Activated CD8-positive, alpha-beta memory T cell treated with anti-CD3 and anti-CD28 coated beads, Interleukin-2, amount 50 U/mL, for 48 hours (primary cell): ENCODE measurements at places on chromosomes 1 and 21.

DNA sequence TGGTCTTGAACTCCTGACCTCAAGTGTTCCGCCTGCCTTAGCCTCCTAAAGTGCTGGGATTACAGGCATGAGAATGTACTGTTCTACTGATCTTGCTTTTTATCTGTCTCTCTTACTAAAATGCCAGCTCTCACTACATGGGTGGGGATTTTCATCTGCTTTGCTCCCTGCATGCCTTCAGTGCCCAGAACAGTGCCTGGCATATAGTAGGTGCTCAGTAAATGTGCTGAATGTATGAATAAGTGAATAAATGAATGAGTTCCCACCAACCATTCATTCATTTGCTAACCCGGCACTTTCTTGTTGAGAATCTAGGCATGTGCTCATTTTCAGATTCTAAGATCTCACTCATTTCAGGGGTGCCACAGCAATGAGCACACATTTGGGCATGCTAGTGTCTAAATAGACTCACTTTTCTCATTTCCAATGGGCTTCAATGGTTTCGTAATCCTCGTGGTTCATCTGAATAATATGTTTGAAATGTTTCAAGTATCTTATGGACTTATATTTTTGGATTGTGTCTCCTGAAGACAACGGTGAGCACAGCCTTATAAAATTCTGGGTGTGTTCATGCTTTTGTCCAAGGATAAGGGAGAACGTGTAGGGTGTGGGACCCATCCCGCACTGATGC lies 7.6 kb downstream of the DHRS3 start:
- no peak for DNase-seq

DNA sequence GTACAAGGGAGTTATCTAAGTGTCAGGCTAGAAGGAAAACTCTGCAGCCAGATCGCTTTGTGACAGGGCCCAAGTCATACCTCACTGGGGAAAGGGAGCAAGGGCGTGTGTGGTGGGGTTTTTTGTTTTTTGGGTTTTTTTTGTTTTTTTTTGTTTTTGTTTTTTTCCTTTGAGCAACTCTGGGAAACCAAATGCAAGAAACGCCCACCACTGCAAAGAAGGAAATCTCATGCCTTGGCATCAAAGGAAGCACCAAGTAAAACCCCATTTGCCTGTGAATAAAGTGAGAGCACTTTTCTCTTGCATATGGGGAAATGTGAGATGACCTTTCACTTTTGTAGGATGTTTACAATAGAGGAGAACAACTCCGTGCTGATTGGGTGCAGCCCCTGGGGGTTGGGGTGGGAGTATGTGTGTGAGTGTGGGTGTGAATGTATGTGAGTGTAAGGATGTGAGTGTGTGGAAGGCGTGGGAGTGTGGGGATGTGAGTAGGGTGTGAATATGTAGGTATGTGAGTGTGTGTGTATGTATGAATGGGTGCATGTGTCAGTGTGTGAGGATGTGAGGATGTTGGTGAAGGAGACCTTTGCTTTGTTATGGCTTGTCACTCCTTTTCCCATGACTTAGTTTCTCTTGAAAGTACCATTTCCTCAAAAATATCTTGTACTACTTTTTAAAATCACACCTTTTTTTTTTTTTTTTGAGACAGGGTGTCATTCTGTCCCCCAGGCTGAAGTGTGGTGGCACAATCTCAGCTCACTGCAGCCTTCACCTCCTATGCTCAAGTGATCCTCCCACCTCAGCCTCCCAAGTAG lies 34.6 kb downstream of the IL12RB2 start:
- no peak for DNase-seq

DNA sequence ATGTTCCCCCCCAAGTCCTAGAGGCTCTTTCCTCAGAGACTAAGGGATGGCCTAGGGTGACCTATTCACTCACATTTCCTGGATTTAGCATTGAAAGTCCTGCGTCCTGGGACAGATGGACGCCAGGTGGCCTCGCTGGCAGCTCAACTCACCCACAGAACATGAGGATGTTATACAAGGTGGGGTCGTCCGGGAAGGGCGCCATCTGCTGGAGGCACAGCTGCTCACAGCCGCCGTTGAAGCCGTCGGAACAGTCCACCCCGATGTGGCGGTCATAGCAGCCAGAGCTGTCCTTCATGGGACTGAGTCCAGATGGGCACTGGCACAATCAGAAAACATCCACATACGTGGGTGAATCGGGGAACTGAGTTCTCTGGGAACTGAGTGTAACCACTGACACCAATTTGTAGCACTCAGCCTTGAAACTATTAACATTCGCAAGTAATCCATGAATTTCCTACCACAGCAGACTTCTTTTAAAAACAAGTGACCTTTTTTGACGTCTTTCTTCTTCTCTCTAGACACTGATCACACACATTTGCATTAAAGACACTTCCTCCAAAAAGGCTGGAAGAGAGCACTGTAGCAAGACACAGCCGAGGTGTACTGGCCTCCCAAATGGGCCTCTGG lies 215.4 kb downstream of the ASTN1 start:
- peak; percentile 73 for DNase-seq

- peak; percentile 80 for DNase-seq
Measured at GRCh38 chr1:40316595-40317393, at the start of gene COL9A2. Gene COL9A2, minus strand, starts transcription at chr1:40317286. Its CDS starts 89 bp downstream, at chr1:40317197.

- no peak for DNase-seq
Measured at GRCh38 chr1:70051926-70052325, 153.5 kb downstream of the LRRC40 start.

DNA sequence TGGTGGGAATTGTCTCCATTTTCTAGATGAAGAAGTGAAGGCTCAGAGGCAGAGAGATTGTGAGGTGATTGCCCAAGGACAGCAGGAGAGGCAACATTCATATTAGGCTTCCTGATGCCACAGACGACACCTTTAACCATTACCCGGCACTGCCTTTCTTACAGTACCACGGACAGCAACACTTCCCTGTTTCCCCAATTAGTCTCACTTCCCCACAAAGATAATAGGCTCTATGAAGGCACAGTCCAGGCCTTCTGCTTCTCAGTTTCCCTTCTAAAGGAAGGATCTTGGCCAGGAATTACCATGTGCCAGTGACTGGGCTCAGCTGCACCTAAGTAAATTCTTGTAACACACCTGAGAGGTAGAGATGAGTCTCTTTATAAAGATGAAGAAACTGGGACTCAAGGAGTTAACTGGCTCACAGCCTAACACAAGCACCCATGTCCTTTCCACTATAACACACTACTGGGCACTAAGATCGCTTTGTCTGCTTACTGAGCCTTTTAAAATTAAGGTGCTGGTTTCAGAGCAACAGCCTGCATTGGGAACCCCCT lies 9.6 kb downstream of the IGSF9 start:
- DNase-seq = no peak

- no peak for DNase-seq
Measured at GRCh38 chr1:22860883-22861385, 111.7 kb downstream of the LACTBL1 start.

GRCh38 chr1:159430985-159431384 lies 1.0 kb upstream of the OR10J4 start:
- DNase-seq = no peak

DNA sequence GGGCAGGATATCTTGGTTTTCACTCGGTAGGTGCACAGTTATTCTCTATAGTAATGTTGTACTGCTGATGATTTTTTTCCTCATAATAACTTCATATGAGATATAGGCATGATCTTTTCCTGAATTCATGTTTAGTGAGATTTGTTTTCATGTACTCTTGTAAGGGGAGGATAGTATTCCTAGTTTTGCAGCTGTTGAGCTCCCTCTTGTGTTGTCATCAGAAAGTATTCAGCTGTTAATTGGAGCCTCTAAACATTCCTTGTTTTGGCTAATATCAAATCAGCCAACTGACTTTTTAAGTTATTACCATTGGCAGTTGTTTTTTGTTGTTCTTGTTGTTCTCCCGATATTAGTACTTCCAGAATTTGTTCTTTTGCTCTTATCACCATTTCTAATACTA lies 24.4 kb downstream of the OR10R2 start:
- no peak for DNase-seq

GRCh38 chr1:59638231-59638711 lies 176.5 kb upstream of the HOOK1 start:
- DNase-seq = no peak

GRCh38 chr1:217196616-217197015 lies 434.3 kb downstream of the GPATCH2 start:
- no peak for DNase-seq

- no peak for DNase-seq
Measured at GRCh38 chr1:108565512-108565911, 5.6 kb downstream of the EEIG2 start.

DNA sequence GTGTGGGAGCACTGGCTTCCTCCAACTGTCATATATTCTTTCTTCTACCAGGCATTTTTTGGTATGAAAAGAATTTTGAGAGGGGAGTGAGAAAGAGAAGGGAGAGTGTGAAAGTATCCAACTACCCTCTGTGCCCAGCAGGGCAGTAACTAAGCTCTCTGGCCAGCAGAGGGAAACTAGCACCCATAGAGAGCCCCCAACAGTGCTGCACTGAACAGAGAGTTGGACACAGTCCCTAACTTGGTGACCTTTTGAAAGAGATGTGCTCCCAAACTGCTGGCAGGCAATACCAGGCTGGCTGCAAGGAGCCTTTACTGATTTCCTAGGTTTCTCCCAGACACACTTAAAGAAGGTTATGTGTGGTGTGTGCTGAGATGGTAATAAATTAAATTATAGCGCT lies 118.8 kb upstream of the PBX1 start:
- no peak for DNase-seq

DNA sequence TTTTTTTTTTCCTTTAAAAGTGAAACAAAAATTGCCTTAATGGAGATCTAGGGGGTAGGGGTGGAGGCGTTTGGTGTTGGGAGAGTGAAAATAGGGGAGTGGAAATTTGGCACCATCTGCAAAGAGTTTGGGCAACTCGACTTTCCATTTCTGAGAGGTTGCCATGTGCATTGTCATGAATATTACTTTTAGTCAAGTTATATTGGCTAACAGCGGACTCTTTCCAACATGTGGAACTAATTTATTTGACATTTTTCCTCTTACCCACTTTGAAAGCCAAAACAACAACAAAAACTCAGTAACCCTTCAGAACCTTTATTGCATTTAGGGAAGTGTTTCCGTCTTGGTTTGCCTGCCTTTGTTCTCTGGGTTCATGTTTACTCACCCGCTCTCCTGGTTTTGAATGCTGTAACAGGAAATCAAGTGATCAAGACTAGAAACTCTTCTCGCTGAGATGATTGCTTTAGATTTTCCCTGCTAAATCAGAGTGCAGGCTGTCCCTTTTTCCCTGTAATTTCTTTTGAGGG lies 70.4 kb downstream of the CACHD1 start:
- DNase-seq = no peak

GRCh38 chr1:43558346-43558841 lies 27.7 kb downstream of the PTPRF start:
- no peak for DNase-seq

DNA sequence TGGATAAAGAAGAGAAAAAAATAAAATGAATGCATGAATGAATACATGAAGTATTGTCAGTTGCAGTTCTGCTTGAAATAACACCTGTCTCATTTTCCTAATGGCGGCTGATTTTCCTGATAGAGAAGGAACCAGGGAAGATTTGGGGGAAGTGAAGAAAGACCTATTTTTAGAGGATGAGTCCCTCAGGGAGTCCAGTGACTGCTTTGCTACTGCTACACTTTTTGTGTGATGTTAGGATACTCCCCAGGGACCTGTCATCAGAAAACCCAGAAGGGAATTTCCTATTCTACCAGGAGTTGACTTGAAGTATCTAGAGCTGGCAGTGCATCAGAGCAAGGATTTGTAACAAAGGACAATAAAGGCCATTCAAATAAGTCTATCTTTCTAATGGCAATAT lies 114.8 kb downstream of the MAB21L3 start:
- DNase-seq = no peak

DNA sequence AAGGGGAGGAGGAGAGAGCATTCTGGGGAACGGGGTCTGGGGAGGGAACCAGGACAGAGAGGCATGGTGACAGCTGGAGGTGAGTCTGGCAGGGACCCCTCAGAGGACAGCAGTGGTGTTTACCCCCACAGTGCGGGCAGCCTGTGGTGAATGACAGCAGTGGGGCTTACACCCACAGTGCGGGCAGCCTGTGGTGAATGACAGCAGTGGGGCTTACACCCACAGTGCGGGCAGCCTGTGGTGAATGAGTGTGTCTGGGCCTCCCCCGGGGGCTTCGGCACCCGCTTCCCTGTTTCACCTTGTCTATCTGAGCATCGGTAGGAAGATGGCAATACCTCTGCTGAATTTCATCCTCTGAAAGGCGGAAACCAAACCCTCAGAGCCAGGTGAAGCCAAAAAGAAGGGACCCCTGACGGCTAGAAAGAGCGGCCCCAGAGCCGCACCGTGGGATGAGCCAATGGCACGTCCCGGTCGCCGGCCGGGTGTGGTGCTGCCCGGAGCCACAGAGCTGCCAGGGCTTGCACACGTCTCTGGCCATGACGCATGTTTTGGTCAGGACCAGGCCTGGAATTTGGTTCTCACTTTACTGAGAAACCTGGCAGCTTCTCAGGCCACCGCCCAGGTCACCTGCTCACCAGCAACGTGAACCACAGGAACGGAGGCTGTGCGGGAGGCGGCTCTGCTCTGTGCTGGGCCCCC lies 54.1 kb downstream of the SIK1 start:
- DNase-seq = no peak

GRCh38 chr1:67536957-67537666 lies 106.9 kb upstream of the SERBP1 start:
- DNase-seq = no peak

DNA sequence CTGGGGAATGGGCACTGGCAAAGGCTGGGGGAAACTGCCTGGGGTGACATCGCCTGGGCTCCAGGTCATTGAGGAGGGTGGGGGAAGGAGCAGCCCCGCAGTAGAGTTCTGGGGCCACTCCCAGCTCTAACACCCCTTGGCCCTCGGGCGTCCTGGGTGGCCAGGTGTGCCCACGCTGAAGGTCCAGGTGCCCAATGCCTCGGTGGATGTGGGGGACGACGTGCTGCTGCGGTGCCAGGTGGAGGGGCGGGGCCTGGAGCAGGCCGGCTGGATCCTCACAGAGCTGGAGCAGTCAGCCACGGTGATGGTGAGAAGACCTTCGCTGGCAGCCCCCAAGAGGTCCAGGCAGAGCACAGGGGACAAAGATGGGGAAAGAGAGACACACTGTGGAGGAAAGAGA lies 7.7 kb downstream of the NTRK1 start:
- no peak for DNase-seq

- DNase-seq = no peak
Measured at GRCh38 chr1:30418939-30419720, 304.3 kb downstream of the MATN1 start.

GRCh38 chr1:234746798-234747196 lies 136.8 kb upstream of the IRF2BP2 start:
- DNase-seq = no peak

- no peak for DNase-seq
Measured at GRCh38 chr1:23428136-23428905, 3.8 kb upstream of the TCEA3 start.

DNA sequence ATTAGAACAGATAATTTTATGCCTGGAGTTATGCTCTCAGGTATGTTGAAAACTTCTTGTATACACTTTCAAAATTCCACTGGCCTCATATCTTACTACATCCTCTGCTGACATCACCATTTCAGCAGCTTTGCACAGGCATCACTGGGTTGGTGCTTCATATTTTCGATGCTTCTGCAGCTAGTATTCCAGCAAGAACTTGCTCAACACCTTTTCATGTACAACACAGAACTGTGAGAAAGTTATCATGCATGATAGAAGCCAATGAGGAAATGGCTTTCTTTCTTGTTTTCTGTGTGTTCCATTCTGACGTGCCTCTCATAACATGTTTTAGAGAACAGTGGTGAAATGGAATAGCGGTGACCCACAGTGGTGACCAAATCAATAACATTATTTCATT lies 5.1 kb upstream of the GBP5 start:
- no peak for DNase-seq

- DNase-seq = peak; percentile 80
Measured at GRCh38 chr1:89608319-89608983, 24.5 kb upstream of the LRRC8C start.

GRCh38 chr1:14968251-14968851 lies 185.2 kb upstream of the TMEM51 start:
- no peak for DNase-seq
